Head of caudate nucleus (tissue), 42 donors: ENCODE measurements at places on chromosomes 6 and 20.

GRCh38 chr6:3137057-3137777 lies 18.7 kb downstream of the BPHL start:
- no peak for DNase-seq

DNA sequence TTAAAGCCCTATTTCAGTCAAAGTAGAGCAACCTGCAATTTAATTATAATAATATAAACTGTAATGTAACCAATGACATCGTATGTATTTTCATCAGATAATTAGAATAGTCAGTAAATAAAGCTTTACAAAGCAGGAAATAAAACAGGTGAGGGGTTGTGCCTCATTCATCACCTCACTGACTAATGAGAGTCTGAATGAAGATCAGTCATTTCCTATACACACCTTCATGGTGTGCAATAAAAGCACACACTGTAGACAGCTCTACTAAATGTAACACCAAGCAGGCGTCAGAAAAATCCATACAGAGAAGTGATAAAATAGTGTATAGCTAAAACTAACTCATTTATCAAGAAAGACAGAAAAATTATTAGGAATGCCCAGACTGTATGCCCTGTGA lies 105.9 kb downstream of the MAN1A1 start:
- no peak for DNase-seq

- no peak for DNase-seq
Measured at GRCh38 chr6:4322134-4322845, 186.9 kb upstream of the ECI2 start.

DNA sequence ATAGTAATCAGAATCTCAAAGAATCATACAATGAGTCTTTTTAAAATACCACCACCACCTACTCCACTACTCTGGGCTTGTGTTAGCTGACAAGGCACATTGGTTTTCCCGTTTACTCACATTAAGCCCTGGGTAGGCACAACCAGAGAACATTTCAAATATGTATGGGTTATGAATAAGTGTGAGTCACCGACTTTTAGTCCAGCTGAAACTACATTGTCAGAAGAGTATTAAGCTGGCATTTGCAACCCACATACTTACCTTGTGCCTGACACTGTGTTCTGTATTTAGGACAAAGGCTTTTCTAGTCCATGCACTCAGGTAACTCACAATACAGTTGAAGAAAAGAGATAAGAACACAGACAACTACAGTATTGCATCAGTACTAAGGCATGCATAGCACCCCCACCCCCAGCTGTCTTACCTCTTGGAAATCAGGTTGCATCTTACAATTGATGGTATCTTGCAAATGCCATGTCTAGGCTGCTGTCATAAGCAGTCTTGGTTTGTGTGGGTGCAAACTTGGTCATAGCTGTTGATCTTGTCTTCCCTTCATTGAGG lies 40.3 kb upstream of the AHI1 start:
- DNase-seq = no peak

DNA sequence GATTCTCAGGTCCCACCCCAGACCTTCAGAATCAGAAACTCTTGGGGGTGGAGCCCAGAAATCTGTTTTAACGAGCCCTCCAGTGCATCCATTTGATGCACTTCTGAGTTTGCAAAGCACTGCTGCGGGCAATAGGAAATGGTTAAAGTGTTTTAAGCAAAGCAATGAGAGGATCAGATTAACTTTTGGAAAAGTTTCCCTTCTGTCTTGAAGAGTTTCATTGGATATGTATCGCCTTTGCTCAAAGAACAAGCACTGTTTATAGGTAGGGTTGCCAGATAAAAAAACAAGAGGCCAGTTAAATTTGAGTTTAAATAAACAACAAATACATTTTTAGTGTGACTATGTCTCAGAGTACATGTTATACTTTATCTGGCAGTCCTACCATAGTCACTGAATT lies 226.0 kb downstream of the BMP7 start:
- no peak for DNase-seq

GRCh38 chr6:169312658-169313346 lies 59.2 kb upstream of the THBS2 start:
- no peak for DNase-seq

GRCh38 chr20:52895701-52896100 lies 76.5 kb upstream of the TSHZ2 start:
- no peak for DNase-seq

GRCh38 chr6:111173946-111174345 lies 86.6 kb downstream of the SLC16A10 start:
- DNase-seq = no peak

DNA sequence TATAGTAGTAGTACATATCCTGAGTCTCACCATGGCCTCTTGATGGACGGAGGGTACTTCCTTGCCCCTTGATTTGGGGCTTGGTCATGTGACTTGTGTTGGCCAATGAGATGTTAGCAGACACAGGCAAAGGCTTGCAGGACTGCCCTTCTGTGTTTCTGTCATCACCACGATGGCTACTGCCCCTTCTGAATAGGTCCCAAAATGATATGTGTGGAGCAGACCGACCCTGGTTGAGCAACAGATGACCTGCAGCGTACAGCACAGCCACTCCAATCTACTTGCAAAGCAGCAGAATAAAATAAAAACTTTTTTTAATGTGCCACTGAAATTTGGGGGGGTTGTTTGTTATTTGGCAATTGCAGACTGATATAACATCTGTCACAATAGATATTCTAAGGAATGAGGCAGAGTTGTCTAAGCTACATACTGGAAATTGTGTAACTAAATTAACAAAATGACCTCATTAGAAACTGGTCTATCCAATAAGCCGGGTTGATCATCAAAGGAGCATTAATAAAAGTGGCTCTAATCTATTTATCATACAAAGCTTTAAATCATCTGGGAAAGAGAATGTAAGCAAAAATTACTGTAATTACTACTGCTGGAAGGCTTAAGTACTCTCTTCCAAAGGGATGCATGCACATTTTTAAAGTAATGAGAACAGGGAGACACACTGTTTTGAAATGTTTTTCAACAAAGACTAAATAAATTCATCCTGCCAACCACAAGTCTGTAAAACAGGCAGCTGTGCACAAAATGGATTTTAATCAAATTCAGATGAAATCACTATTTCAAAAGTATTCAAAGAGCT lies 209.5 kb downstream of the KIF16B start:
- DNase-seq = no peak

- no peak for DNase-seq
Measured at GRCh38 chr6:141199074-141199473, 933.7 kb upstream of the GJE1 start.

DNA sequence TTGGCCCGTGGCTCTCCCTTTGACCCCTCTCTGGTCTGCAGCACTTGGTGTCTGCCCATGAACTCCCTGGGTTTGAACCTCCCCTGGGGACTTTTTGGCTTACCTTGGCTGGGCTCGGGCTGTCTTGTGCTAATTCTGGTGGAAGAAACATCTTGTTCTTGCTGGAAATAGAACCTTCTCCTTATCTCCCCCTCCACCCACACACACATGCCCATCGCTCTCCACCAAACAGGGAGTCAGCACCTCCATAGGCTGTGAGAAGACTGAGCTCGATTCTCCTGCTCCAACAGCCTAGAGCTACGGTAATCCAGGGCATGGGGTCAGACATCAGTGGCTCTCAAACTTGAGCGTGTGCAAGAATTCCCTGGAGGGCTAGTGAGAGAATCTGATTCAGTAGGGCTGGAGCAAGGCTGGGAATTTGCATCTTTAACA lies 114.4 kb upstream of the SLC22A23 start:
- DNase-seq = no peak

DNA sequence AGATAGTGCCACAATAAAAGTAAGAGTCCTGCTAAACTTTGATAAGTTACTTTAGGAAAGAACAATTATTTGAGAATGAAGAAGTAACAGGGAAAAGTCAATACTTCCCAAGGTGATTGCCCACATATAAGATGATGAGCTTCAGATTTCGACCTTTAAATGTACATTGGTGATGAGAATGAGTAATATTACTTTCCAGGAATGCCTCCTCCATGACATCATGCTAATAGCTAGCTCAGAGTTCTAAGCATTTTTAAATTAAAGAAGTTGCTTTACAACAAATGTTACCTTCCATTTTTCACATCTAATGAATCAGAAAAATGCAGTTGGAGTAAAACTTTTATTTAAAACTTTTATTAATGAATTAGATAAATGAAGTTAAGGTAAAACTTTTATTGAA lies 22.5 kb upstream of the OPN5 start:
- no peak for DNase-seq

- DNase-seq = no peak
Measured at GRCh38 chr6:126367849-126368248, 27.9 kb downstream of the CENPW start.

GRCh38 chr20:44282192-44282591 lies 28.8 kb downstream of the FITM2 start:
- no peak for DNase-seq

DNA sequence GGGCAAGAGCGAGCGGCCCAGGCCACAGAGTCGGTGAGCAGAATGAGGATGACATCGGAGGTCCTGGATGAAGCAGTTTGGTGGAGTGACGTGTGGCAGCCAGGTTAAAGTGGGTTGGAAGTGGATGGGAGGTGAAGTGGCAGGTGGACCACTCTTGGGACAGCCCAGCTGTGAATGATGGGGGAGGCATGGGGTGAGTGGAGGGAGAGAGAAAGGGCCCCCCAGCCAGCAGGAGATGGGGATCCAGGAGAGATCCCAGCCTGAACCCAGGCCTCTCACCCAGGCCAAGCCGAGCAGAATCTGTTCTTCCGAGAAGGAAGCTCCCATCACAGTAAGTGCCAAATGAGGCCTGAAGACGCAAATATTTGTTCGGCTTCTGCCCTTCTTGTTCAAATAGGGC lies 27.0 kb upstream of the SLC32A1 start:
- DNase-seq = no peak

DNA sequence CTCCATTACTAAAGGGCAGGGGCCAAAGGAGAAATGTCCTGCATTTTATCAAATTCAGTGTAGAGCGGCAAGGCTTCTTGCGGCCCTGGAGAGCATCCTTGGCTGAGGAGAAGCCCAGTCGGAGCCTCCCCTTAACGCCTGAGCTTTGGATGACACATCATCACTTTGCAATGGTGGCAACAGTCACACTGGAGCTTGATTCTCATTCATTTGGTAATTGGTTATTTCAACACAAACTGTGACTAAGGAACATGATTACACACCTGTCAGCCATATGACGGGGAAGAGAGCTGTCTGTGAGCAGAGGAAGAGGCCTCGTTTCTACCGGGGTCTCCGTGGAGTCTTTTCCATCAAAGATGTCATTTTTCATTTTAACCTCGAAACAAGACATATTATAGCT lies 81.4 kb downstream of the SOBP start:
- no peak for DNase-seq

DNA sequence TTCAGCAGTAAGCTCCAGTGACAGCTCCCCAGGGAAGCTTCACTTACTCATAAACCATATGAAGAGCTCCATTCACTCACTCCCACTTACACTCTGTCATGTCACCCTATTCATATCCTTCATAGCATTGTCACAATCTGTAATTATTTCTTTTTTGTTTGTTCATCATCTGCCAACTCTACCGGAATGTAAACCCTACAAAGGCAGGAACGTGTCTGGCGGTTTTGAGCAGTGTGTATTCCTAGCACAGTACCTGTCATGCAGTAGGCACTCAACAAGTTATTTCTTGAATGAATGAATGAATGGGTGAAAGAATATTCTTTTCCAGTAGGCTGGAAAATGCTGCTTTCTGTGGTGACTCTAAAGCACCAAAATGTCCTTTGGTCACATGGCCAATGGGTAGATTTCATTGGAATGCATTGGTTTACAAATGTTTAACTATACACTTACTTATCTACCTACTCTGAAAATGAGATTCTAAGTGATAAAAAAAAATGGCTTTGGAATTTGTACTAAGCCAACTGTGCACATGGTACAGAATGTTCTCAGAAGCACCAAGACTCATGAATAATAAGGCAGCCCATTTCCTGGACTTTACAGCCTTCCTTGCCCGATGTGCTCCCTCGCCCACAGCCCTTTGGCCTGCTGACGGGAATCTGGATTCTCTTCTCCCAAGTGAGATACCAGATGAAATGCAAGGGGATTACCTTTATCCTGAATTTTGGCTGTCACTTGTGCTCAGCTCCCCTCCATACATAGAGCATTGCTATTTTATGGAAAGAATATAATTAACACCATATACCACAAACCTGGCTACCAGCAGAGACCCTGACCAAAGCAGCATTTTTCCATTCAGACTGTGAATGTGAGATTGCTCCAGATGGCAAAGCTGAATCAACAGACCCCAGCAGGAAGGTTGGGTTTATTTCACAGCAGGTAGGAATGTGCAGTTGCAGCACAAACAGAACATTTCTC lies 273.3 kb downstream of the ALDH8A1 start:
- DNase-seq = peak; percentile 45

GRCh38 chr6:162177746-162178145 lies 549.8 kb downstream of the PRKN start:
- DNase-seq = peak; percentile 42

DNA sequence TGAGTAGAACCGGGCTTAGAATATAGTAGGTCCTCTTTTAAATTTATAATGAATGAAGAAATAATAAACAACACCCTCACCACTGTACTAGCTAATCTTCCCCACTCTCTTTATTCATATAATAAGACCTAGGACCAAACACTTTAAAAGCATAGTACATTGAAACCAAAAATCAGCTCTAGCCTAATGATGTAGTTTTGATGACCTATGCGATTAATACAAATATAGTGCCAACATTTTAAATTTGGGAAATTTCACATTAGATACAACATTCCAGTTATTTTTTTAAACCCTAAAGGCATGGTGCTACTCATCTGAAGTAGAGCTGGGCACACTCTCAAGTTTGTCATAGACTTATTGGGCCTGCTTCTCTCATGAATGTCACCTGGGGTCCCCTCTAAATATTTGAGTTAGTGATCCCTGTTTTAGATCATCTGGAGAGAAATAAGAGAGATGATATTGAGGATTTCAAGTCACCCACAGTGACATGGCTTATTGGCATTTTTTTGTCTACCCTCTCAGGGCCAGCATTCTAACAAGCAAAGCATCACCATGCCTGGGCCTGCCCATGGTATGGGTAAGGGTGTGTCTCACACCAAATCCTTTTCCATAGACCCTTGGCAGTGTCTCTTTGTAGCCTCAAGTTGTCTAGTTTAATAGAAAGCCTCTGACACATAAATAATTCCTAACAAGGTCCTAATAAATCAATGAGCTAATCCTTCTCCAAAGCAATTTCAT lies 319.8 kb downstream of the HIVEP2 start:
- no peak for DNase-seq

DNA sequence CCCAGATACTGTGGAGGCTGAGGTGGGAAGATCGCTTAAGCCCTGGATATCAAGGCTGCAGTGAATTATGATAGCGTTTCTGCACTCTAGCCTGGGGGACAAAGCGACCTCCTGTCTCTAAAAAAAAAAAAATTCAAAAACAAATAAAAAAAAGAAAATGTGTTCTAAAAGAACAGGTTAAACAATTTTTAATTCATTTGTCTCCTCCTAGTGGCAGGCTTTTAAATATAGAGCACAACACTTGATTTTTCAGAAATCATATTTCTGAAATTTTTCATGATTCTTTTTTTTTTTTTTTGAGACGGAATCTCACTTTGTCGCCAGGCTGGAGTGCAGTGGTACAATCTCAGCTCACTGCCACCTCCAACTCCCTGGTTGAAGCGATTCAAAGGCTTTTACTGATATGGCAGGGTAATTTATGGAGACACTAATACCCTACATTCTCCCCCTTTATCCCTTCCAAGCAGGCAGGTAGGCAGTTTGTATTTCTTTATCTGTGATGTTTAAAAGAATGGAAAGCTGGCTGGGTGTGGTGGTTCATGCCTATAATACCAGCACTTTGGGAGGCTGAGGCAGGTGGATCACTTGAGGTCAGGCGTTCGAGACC lies 8.7 kb upstream of the GTF3C6 start:
- no peak for DNase-seq
